Hair follicular keratinocyte (primary cell): ENCODE measurements at places on chromosomes 2 and 18. TPM values are rescaled to one million over a fixed set of nuclear protein-coding genes. Genes with fewer than 3 reads are reported as not detected.

Gene MFSD2B
- not detected in 2 replicates for total RNA-seq

Gene PSME4
- 42.4 and 50.0 TPM in 2 replicates for total RNA-seq

Gene ANKRD29
- 4.1 and 8.5 TPM in 2 replicates for total RNA-seq

Gene C2orf80
- total RNA-seq: not detected in 2 replicates

Gene C1QL2
- total RNA-seq: not detected in 2 replicates

Gene SLC16A14
- 0.31 and 0.34 TPM in 2 replicates for total RNA-seq

Gene XIRP2
- not detected in 2 replicates for total RNA-seq
